CD4-positive, alpha-beta T cell treated with Interleukin-17A for 1 hour (primary cell): ENCODE measurements at places on chromosomes 2 and 18.
A peak's percentile ranks its signal among the peaks of the same experiment; 100 is the strongest.

DNA sequence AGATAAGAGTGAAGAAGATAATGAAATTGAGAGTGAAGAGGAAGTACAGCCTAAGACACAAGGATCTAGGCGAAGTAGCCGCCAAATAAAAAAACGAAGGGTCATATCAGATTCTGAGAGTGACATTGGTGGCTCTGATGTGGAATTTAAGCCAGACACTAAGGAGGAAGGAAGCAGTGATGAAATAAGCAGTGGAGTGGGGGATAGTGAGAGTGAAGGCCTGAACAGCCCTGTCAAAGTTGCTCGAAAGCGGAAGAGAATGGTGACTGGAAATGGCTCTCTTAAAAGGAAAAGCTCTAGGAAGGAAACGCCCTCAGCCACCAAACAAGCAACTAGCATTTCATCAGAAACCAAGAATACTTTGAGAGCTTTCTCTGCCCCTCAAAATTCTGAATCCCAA, 15.7 kb downstream of the MSH6 start:
- no peak for DNase-seq

GRCh38 chr18:23547306-23547705, 39.0 kb downstream of the NPC1 start:
- no peak for DNase-seq

DNA sequence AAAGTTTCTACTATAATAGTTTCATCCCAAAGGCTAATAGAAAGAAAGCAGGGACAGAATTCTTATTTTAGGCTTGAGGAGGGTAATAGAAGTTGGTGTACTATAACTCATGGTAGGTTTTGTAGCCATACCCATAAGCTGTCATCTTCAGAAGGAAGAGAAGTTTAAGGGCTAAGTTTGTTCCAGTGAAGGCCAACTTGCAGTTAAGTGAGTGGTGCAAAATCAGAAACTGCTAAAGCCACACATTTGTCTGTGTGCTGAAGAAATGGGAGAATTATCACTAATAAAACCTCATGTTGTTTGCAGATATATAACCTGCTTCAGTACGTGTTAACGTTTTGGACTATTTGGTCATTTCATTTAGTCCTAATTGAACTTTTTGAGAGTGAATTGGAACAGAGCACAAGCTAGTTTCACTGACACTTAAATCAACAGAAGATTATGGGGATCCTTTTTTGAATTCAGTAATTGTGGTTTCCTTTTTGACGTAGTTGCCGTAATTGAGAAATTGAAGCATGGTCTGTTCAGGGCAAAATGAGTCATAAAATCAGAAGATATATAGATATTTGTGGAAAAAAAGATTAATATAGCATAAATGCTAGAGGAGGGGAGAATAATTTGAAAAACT, 69.1 kb downstream of the PHLPP1 start:
- peak; percentile 20 for DNase-seq

GRCh38 chr2:106270471-106270891, 76.4 kb upstream of the UXS1 start:
- no peak for DNase-seq

DNA sequence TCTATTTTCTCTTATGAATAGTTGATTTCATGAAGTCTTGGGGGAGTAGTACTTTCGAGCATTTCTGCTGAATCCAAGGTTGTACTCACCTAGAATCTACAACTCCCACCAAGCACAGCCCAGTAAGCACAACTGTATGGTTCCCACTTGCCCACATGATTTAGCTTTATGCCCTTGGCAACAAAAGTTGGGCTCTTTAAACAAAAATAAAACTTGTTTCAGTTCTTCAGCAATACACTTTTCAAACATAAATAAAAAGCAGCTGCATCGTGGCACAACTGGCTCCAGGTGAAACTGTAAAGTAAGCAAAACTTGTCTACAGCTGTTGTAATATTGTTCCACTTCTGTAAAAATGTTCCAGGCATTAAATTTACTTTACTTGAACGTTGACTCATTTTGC, 99.8 kb upstream of the FSIP2 start:
- no peak for DNase-seq

DNA sequence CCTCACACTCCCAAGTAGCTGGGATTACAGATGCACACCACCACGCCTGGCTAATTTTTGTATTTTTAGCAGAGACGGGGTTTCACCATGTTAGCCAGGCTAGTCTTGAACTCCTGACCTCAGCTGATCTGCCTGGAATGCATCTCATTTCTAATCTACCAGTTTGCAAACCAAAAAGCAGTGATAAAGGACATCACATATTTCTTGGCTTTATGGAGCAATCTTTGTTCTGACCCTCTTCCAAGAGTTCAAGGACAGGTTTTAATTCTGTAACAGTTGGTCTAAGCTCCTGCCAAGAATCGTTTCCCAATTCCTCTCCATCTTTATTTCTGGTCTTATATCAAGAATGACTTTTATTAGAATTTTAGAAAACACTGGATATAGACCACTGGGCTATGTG, 67.7 kb downstream of the SLC40A1 start:
- DNase-seq: no peak

GRCh38 chr2:231039821-231040364, 2.6 kb downstream of the C2orf72 start:
- DNase-seq: no peak
